ENCODE measurements at places on chromosomes 2 and 18. TPM values are rescaled to one million over a fixed set of nuclear protein-coding genes. Genes with fewer than 3 reads are reported as not detected.

DNA sequence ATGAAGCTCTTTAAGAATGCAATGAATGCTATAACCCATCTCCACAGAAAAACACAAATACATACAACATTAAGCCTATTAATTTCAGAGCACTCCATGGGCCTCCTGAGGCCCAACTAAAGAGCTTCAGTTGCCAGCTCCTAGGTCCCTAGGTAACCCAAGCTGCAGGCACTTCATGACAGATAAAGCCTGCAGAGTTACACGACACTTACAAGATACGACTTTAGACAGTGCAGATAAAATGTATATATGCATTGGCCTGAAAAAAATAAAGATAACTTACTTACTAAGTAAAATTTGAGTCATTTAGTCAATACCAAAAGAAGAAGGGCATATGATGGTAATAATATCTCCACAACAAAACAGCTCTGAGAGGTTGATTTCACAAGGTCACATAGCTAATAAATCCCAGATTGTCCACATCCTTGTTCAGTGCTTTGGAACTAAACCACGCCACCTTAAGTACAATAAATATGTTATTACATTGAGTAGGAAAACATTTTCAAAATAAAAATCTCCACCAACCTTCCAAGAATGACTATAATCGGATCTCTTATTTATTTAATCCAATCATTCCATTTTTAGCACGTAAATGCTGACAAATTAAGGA is 3.4 kb downstream of the MAP4K3 start:
- peak; percentile 15 for DNase-seq

GRCh38 chr2:223050900-223051504 is 988 bp upstream of the KCNE4 start:
- no peak for DNase-seq

DNA sequence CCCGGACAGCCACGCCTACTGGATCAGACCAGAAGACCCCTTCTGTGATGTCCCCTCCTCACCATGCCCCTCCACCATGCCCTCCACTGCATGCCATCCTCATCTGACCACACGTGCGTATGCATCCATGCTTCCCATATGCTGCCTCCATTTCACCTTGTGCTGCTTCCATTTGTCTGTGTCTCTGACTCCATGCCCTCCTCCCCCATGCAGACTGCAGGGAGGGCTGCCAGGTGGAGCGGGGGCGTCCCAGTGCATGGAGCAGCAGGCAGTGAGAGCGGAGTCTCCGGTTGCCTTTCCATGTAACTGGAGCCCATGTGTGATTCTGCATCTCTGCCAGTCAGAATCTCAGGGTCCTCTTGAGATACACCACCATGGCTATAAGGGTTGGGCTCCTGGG is 52.6 kb downstream of the COA5 start:
- no peak for DNase-seq

Gene SLC19A3
- total RNA-seq: not detected

Gene ADRA2B
- total RNA-seq: not detected
